Frontal cortex (tissue), 4 donors: ENCODE measurements at places on chromosomes 6 and 20. TPM values are rescaled to one million over a fixed set of nuclear protein-coding genes. Genes with fewer than 3 reads are reported as not detected.

The NKX2-4 gene
- not detected for total RNA-seq

The RNF114 gene
- total RNA-seq = 31.0 TPM

The TGM2 gene
- total RNA-seq = 3.3 TPM

GRCh38 chr6:108587258-108588059, 26.7 kb downstream of the FOXO3 start:
- peak; percentile 30 for DNase-seq

- no peak for DNase-seq
Measured at GRCh38 chr6:142326540-142326939, 24.7 kb downstream of the ADGRG6 start.

- no peak for DNase-seq
Measured at GRCh38 chr20:50317609-50318008, 127.0 kb downstream of the CEBPB start.
